AG04450 (cell line): ENCODE measurements at places on chromosomes 3 and 15. TPM values are rescaled to one million over a fixed set of nuclear protein-coding genes. Genes with fewer than 3 reads are reported as not detected.

ECE2 gene
- not detected in 2 replicates for polyA plus RNA-seq

LAMB2 gene
- 470 and 674 TPM in 2 replicates for polyA plus RNA-seq

UACA gene
- 133 and 134 TPM in 2 replicates for polyA plus RNA-seq

UQCRC1 gene
- 379 and 468 TPM in 2 replicates for polyA plus RNA-seq

DNA sequence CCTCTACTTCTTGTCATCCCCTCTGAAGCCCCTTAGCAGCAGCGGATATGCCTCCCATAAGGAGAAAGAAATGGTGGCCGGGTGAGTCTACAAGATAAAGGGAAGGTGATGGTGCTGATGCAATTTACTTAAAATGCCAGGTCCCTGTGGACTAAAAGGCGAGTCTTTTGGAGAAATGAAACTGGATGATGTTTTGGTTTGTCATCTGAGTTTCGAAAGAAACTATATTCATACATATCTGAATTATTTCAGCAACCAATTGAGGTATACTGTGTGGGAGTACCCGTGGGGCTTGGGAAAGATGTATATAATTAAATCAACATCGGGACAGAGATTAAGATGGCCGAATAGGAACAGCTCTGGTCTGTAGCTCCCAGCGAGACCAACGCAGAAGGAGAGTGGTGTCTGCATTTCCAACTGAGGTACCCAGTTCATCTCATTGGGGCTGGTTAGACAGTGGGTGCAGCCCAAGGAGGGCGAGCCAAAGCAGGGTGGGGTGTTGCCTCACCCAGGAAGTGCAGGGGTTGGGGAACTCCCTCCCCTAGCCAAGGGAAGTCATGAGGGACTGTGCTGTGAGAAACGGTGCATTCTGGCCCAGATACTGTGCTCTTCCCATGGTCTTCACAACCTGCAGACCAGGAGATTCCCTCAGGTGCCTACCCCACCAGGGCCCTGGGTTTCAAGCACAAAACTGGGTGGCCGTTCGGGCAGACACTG, 210.6 kb upstream of the CHRM5 start:
- no peak for DNase-seq

GRCh38 chr3:188749010-188749617, 422.7 kb upstream of the TPRG1 start:
- no peak for DNase-seq

- no peak for DNase-seq
Measured at GRCh38 chr15:87362531-87362930, 894.0 kb downstream of the NTRK3 start.

GRCh38 chr3:48440590-48440958, 517 bp downstream of the TMA7 start:
- no peak for DNase-seq

DNA sequence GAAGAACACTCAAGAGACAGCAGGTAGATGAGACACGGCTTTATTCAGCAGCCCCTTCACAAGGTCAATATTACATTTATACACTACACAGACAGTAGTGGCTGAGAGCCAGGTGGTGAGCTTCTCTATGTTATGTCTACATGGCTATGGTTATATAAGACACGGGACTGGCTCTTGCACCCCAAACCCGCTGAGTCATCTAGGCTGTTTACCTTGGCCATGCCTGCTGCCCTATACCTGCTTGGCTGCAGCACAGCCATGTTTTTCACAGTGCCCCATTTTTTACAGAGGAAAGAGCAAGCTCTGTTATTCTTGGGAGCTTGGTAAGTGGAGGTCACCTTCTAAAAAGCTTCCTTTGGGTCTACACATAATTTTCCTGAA, 231.6 kb downstream of the IGSF11 start:
- DNase-seq, result no peak

DNA sequence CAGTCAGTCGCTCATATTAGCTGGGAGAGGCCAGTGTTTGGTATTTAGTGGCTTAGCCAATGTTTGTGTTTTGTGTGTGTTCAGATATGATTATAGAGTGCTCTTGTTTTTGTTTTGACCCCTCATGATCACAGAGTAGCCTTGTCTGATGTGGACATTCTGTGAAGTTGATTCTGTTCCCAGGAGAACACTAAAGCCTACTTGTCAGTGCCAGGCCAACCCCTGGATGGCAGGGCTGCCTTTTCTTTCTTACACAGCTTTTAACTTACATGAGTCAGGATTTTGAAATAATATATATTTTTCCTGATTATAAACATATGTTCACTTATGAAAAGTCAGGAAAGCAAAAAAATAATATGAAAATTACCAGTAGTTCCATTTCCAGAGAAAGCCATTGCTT, 11.9 kb downstream of the CFAP161 start:
- DNase-seq, result no peak

DNA sequence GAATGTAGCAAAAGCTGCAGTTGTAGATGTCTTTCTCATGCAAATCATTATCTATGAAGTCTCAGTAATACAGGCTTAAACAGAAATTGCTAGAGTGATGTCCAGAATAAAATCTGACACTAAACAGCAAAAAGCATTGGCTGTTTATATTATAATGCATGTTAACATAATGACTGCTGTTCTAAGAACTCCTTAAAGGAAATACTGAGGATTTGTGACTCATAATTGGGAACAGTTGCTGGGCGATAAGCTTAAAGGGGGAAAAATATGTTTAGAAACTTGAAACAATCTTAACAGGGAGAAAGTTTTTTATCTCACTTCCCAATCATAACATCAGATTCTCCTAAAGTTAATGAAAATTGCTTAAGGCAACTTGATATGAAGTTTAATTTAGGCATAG, 17.5 kb downstream of the TIPARP start:
- peak; percentile 45 for DNase-seq

- DNase-seq, result no peak
Measured at GRCh38 chr15:48541341-48542278, 103.9 kb downstream of the FBN1 start.

GRCh38 chr3:160564949-160565441, 376 bp downstream of the KPNA4 start:
- no peak for DNase-seq

DNA sequence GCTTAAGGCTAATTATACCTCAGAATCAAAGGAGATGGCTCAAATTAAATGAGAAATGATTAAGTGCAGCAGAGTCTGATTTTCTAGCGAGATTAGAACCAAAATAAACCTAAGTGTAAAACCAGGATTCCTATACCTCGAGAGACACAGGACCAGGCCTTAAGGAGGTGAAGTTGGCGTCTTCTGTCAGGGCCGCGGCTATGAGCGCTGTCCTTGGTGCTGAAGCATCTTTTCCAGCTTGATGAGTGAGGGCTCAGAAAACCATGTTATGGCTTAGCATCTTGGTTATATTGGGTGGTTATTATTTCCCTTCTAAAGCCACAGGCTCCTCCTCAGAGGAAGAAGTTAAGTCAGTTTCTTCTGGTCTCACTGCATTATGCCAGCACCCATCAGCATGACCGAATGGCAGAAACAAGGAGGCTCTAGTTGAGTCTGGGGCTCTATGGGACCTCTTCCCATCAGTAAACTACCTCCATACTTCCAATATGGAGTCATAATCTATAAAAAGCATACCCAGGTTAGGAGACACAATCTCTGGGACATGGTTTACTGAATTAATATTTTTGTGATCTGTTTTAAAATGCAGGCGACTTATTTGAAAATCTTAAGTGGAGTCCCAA, 120.1 kb upstream of the NMNAT3 start:
- DNase-seq, result peak; percentile 0

GRCh38 chr3:69288161-69288895, 97.6 kb downstream of the FRMD4B start:
- DNase-seq, result no peak

DNA sequence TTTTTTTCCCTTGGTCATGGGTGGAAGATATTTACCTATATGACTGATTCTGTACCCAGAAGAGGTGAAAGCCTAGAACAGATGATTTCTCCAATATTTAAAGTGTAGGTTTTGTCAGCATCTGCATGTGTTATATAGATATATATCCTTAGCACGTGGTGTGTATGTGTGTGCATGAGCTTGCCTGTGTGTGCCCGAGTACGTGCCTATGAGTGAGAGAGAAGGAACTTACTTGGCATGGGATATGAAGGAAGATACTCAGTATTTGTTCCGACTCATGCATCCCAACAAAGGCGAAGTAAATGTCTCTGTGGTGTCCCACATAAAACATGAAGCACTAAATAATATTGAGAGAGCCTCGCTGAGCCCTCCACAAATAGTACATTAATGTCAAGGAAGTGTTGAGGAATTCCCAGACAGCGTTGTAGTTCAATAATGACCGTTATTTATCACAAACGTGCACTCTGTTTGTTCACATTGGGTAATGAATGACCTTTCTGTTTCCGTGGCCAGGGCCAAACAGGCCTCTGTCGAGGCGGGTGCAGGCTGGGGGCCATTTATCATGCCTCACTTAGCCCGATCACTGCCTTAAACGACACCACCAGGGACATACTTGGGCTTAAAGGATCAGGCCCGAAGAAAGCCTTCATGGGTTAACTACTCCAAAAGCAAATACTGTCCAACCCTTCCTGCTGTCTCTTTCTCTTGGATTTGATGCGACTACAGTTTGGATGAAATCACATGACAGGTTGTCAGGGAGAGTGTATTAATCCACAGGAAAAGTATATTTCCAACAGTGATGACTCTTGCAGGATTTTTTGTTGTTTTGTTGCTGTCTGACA, 267.7 kb downstream of the PTPRG start:
- no peak for DNase-seq
